Esophagus muscularis mucosa (tissue), 4 donors: ENCODE measurements at places on chromosomes 7 and 10. TPM values are rescaled to one million over a fixed set of nuclear protein-coding genes. Genes with fewer than 3 reads are reported as not detected.
A peak's percentile ranks its signal among the peaks of the same experiment; 100 is the strongest.

NOS3 gene
- total RNA-seq: 13.3 TPM

ASZ1 gene
- total RNA-seq: not detected

STEAP4 gene
- total RNA-seq: 21.6 TPM

AKR1C4 gene
- not detected for total RNA-seq

ERVW-1 gene
- not detected for total RNA-seq

POR gene
- total RNA-seq: 71.4 TPM

WDFY4 gene
- 4.6 TPM for total RNA-seq

HMX2 gene
- total RNA-seq: not detected

ACBD7 gene
- 2.2 TPM for total RNA-seq

ARHGAP19 gene
- 4.7 TPM for total RNA-seq

CTTNBP2 gene
- total RNA-seq: 12.1 TPM

INHBA gene
- total RNA-seq: 30.4 TPM

SLC18A3 gene
- 0.42 TPM for total RNA-seq

SNX8 gene
- total RNA-seq: 7.9 TPM

DNA sequence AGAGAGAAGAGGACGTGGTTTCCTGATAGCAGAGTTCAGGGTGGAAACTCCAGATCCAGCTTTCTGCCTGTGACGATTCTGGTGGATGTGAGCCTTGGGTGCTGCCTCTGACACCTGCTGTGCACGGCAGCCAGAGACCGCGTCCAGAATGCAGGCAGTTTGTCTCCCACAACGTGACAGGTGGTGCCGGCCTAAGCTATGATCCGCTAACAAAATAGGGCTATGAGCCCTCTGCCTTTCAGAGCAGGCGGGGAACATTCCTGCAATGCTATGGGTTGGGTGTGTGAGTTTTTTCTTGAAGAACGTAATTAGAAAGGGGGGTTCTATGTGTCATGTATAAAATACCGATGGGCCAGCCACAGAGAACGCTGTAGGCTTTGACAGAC is 297.3 kb upstream of the PRKCQ start:
- no peak for DNase-seq

GRCh38 chr7:4751398-4751947 is 23.9 kb upstream of the AP5Z1 start:
- no peak for DNase-seq

- DNase-seq: no peak
Observed at GRCh38 chr7:123998921-123999320, 33.9 kb downstream of the TMEM229A start.

GRCh38 chr7:159088016-159088865 is 56.4 kb downstream of the VIPR2 start:
- DNase-seq: no peak

DNA sequence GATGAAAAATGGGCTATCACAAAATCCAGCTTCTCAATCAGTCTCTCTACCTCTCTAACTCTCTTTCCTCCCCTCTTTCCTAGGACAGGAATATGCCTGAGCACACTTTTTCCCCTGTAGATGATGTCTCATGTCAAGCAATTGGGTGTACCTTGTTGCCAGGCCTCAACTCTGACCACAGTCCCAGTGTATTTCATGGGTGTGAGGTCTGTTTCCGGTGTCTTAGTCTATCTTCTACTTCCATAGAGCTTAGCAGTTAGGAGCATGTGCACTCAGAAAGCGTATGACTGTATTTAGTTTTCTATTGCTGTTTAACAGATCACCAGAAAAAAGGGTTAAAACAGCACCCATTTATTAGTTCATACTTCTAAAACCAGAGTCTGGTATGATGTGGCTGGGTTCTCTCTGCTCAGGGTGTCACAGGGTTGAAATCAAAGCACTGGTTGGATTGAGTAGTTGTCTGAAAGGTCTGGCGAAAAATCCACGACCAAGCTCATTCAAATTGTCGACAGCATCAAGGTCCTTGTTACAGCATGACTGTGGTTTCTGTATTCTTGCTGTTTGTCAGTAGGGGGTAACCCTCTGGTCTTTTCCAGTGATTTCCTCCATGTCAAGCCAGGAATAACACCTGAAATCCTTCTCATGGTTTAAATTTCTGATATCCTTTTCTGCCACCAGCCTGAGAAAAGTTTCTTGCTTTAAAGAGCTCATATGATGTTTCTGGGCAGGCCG is 130.0 kb downstream of the THSD7A start:
- DNase-seq: no peak

GRCh38 chr10:96025566-96025965 is 17.8 kb upstream of the CCNJ start:
- no peak for DNase-seq

DNA sequence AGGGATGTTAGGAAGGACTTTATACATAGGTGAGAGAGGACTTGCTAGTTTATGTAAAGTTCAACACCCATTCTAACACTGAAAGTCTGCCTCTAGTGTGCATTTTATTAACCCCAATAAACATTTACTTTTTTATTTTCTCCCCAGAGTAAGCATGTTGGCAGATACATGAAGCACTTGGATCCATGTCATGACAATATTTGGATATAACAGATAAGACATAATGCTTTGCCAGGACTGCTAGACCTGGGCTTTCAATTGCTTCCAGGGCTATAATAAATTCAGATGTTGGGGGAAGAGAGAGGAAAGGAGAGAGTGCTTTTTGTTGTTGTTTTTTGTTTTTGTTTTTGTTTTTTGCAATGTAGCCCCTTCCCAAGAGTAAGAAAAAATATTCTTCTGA is 269.3 kb upstream of the LRRTM3 start:
- no peak for DNase-seq

- no peak for DNase-seq
Observed at GRCh38 chr10:34470307-34470706, 344.8 kb downstream of the PARD3 start.

- DNase-seq: no peak
Observed at GRCh38 chr7:24052572-24053260, 231.3 kb upstream of the NPY start.

DNA sequence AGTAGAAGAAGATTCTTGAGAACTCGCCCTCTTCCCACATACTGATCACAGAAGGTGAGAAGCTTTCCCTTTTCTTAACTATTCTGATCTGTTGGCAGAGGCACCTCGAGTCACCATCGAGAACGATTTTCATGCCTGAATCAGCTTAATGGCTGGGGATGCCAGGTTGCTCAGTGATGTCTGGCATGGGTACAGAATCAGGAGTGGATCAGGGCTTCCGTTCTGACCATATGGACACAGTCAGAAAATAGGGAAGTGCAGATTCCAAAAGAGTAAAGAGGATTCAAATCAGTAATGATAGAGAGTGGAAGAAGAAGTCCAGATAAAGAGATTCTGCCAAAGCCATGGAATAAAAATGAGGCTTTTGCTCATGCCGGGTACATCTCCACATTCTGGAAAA is 52.0 kb upstream of the GRB10 start:
- no peak for DNase-seq

DNA sequence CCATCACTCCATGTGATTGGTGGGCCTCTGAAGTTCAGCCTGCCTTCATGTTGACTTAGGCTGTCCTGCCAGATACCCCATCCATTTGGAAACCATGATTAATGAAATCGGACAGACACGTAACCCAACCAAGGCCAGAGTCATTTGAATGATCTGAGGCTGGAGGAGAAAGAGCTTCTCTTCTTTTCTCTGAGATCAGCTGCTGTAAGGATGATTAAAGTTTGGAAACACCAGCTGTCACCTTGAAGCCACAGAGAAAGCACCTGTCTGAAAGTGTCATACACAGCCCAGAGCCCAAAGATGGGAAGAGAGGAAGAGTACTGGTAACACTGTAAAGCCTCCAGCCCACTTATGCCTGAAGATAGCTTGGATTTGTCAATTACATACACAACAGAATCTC is 22.9 kb downstream of the NEBL start:
- no peak for DNase-seq

DNA sequence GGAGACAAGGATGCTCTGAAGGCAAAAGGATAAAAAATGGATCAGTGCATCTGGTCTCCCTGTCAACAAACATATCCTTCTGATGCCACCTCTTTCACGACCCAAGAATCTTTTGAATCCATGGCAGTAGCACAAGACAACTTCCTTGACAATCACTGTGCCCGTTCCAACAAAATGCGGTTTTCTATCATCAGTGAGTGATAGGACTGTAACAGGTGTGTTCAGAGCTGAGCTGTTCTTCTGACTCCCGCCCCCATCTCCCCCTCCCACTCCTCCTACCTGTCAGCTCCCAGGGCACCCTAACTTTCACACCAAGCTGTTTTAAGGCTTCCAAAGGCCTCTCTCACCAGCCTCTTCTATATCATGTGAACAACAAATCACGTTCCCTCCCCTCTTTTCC is 74.8 kb downstream of the PARD3 start:
- peak; percentile 45 for DNase-seq

- no peak for DNase-seq
Observed at GRCh38 chr7:2247141-2247995, 5.3 kb downstream of the NUDT1 start.

GRCh38 chr10:93206652-93207051 is 133.0 kb downstream of the CYP26A1 start:
- DNase-seq: peak; percentile 70

- DNase-seq: no peak
Observed at GRCh38 chr7:116588641-116589594, 64.1 kb downstream of the CAV1 start.

GRCh38 chr10:80421050-80421706 is 12.8 kb downstream of the PRXL2A start:
- no peak for DNase-seq

GRCh38 chr7:143416565-143417149 is 8.0 kb upstream of the EPHA1 start:
- DNase-seq: no peak

DNA sequence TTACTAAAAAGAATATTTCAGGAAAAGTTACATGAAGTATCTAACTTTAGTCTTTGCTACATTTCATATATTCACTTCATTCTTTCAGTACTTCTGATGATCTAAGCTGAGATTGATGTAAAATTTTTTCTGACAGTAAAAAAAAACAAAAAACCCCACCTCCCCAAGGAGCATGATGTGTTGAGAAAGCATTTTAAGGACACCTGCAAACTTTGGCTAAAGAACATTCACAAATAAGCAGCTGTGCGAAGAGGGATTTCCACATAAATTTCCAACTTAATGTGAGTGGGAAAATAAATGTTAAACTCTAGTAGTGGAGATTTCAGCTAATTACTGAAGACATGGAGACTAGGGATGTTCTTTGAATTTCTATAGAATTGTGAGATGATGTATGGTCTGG is 35.5 kb downstream of the DLD start:
- no peak for DNase-seq

DNA sequence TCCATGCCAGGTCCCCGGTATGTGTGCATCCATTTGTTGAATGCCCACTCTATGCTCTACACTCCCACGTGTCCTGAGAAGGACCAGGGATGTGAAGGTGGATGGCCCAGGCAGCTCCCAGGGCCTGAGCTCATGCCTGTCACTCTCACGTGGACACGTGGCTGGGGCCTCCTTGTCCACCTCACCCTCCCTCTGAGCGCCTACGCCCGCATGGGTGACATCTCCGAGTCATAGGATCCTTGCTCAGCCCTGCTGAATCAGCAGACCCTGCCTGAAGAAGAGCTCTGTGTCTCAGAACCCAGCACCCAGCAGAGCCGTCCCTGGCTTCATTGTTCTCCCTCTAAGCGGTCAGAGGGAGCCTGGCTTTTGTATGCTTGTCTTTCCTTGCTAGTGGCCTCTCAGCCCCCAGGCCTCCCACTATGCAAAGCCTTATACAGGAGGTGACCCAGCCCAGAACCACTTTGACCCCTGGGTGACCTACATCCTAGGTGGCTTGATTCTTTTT is 107.9 kb upstream of the PPIF start:
- no peak for DNase-seq

GRCh38 chr10:103563231-103564115 is 70.0 kb downstream of the NEURL1 start:
- DNase-seq: no peak

GRCh38 chr7:107047902-107048782 is 3.6 kb downstream of the PRKAR2B start:
- no peak for DNase-seq

GRCh38 chr7:66083677-66084076 is 8.1 kb downstream of the ASL start:
- DNase-seq: no peak

- DNase-seq: peak; percentile 84
Observed at GRCh38 chr10:44125879-44126278, 259.0 kb downstream of the CXCL12 start.

DNA sequence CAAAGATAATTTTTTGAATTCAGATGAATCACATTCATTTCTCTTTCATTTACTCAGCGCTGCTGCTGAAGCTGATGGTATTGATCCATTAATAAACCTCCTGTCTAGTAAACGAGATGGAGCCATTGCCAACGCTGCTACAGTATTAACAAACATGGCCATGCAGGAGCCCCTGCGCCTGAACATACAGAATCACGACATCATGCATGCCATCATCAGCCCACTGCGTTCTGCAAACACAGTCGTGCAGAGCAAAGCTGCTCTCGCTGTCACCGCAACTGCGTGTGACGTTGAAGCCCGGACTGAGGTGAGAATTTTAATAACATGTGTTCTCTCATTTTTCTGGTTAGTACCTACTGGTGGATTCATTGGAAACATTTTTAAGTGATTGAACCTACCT is 70.2 kb downstream of the ARMC3 start:
- DNase-seq: no peak

- DNase-seq: no peak
Observed at GRCh38 chr10:72792288-72792687, 100.3 kb downstream of the MCU start.

GRCh38 chr10:86218160-86218559 is 148.4 kb downstream of the GRID1 start:
- DNase-seq: no peak

DNA sequence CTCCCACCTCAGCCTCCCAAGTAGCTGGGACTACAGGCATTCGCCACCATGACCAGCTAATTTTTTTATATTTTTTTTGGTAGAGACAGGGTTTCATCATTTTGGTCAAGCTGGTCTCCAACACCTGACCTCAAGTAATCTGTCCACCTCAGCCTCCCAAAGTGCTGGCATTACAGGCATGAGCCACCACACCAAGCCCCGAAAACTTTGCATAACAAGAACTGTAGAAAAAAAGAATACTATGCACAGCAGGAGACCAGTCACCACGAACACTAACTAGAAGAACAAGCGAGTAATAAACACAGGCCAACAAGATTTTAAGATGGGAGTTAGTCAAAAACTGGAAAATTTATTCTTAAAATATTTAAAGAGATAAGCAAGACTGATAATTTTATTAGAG is 447.0 kb downstream of the ETV1 start:
- DNase-seq: no peak

- no peak for DNase-seq
Observed at GRCh38 chr7:71236230-71237105, 104.5 kb downstream of the GALNT17 start.

DNA sequence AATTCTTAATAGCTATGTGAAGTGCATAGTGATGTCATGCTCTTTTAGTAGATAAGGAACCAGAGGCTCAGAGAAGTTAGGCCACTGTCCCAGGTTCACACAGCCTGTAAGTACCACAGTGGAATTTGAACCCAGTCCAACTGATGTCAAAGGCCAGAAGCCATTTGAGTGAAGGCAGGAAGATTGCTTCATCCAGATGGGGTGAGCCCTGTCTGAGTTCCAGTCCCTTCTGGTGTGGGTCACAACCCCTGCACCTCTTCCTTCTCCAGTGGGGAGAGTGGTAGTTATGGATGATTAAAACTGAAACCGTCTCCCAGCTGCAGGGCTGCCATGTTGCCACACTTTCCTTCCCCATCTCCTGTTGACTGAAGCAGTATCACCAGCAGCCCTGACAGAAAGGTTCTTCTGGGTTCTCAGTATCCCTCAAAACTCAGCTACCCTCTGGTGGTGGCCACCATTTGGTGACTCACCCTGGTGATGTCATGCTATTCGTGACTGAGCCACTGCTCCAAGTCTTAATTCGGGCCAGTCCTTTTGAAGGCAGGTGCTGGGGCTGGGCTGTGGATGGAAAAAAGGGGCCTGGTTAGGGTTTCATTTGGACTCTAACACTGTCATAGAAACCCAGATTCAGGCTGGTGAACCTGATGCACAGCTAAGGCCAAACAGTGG is 1.5 kb upstream of the C10orf95 start:
- DNase-seq: no peak
